ENCODE measurements at places on chromosomes 3 and 15.
A peak's percentile ranks its signal among the peaks of the same experiment; 100 is the strongest.

GRCh38 chr3:124886168-124887056 is 753 bp downstream of the ITGB5 start:
- peak; percentile 51 for DNase-seq
- H3K4me3 ChIP-seq: peak overlapping the region; percentile 3
- H3K36me3 ChIP-seq: no peaks in the 10 kb centered on the region
- H3K27me3 ChIP-seq: peaks cover 35% of the 10 kb centered on the region

DNA sequence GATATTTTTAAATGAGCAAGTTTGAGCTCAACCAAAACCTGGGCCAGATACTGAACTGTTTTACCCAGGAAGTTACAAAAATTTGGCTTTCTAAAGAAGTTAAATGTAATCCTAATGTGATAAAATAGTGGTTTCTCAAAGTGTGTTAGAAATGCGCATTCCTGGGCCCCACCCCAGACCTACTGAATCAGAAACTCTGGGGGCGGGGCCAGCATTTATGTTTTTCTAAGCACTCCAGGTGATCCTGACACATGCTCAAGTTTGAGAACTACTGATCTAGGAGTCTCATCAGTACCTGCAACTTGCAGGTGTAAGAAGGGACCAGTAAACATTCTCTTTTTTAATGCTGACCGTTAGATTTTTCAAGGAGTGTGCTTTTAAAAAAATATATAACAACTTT is 190.6 kb downstream of the VPS13C start:
- no peaks in the 10 kb centered on the region for H3K27me3 ChIP-seq
- peaks cover 31% of the 10 kb centered on the region for H3K36me3 ChIP-seq
- no peaks in the 10 kb centered on the region for H3K4me1 ChIP-seq
- DNase-seq: no peak
- no peak overlapping the region for H3K4me3 ChIP-seq
- no peak overlapping the region for H3K27ac ChIP-seq

- no peak for DNase-seq
- no peak overlapping the region for H3K4me3 ChIP-seq
- H3K27ac ChIP-seq: no peak overlapping the region
- peaks cover 12% of the 10 kb centered on the region for H3K27me3 ChIP-seq
- H3K4me1 ChIP-seq: no peaks in the 10 kb centered on the region
Observed at GRCh38 chr3:149414557-149415231, 37.2 kb upstream of the TM4SF1 start.

DNA sequence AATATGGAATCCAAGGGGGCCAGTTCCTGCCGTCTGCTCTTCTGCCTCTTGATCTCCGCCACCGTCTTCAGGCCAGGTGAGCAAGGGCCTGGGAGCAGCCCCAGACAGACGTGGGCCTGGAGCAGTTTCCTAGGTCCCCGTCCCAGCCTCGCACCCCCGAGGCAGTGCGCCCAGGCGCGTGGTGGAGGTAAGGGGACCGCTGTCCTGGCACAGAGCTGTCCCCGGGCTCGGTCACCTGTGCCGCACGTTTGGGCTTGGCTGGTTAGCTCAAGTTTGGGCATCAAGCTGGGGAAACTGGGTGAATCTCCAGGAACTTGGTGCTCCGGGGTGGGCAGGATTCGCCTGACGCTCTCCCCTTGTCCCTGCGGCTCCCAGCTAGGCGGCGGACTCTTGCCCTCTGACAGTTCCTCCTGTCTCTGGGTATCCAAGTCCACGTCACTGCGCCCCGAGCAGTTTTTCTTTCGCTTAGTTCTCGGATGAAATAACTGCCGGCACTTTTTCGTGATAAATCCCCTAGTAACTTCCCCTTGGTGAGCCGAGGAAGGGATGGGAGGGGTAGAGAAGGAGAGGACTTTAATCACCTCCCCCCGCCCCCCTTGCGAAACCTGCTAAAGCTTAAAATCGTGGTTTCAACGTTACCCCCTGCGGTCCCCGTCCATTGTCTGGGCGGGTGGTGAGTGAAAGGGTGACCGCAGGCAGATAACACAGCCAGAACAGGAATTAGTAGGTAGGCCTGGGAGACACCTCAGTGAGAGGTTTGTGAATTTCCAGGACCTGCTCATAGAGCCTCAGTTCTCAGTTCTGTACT is 901 bp downstream of the ALCAM start:
- DNase-seq: peak; percentile 92
- peak overlapping the region; percentile 93 for H3K4me3 ChIP-seq
- H3K27me3 ChIP-seq: peaks cover 16% of the 10 kb centered on the region
- H3K27ac ChIP-seq: peak overlapping the region; percentile 97
- H3K4me1 ChIP-seq: peaks cover 30% of the 10 kb centered on the region

GRCh38 chr3:14353502-14353901 is 48.9 kb upstream of the SLC6A6 start:
- no peaks in the 10 kb centered on the region for H3K4me1 ChIP-seq
- no peaks in the 10 kb centered on the region for H3K36me3 ChIP-seq
- DNase-seq: no peak
- no peak overlapping the region for H3K4me3 ChIP-seq

DNA sequence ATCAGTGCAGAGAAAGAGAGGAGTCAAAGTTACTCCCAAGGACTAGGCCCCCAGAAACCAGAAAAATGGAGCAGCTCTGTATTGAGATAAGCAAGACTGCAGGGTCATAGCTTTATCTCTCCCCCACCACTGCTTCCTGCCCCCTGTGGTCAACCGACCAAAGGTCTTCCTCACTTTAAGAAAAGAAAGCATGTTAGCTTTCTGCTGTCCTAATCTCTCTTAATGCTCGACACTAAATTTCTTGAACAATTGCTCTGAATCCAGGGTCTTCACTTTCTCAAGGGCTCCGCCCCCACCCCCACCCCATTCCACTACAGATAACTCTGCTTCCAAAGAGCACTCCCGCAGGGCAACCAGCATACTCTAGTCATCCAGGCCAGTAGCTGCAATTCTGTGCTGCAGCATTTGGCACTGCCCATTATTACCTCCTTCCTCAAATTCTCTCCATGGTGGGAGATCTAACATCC is 31.9 kb downstream of the TNIK start:
- H3K4me3 ChIP-seq: no peak overlapping the region
- peaks cover 10% of the 10 kb centered on the region for H3K36me3 ChIP-seq
- no peaks in the 10 kb centered on the region for H3K27me3 ChIP-seq
- peaks cover 9% of the 10 kb centered on the region for H3K4me1 ChIP-seq

DNA sequence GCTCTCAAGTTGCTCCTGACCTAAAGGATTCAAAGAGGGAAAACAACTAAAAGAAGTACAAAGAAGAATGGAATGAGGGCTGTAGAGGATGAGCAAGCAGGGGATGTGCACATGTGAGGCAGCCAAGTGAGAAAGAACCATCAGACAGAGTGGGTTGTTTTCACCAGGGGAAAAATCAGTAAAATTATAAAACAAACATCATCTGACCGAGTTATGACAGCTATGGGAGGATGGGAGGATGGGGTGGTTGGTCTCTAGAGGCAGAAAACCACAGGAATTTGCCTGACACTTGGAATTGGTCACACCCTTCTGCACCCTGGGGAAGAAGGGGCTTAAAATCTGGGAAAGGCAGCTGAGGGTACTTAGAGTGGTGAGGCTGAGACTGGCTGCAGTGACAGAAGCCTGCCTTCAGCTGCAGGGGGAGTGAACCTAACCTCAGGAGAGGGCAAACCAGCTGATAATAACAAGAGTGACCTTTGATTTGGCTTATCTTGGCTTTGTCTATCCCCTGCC is 10.1 kb downstream of the ARHGAP31 start:
- H3K36me3 ChIP-seq: peaks cover 24% of the 10 kb centered on the region
- no peak overlapping the region for H3K27ac ChIP-seq
- DNase-seq: no peak
- no peak overlapping the region for H3K4me3 ChIP-seq

DNA sequence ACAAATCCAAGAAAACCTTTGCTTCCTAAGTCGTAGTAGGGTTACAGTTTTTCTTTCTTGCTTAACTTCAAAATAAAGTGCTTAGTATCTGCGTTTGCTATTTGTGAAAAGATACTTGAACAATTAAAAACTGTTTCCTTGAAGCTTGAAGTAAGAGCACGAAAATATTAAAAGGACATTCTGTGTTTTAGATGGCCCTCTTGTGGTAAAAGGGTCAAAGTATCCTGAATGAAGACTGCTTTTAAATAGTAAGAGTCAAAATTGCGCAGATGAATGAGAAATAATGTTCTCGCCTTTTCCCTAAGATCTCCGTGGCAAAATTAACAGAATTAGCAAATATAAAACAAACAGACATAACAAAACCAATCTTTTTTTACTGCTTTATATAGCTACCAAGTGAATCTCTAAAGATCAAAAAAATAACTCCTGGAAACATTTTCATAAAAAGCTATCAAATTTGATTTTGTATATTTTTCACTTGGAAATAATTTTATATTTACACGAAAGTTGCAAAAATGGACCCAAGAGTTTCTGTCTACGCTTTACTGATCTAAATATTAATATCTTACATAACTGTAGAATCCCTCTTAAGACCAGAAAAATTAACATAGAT is 175.4 kb downstream of the MBNL1 start:
- H3K4me1 ChIP-seq: peaks cover 68% of the 10 kb centered on the region
- no peak for DNase-seq
- H3K27ac ChIP-seq: peak overlapping the region; percentile 56

DNA sequence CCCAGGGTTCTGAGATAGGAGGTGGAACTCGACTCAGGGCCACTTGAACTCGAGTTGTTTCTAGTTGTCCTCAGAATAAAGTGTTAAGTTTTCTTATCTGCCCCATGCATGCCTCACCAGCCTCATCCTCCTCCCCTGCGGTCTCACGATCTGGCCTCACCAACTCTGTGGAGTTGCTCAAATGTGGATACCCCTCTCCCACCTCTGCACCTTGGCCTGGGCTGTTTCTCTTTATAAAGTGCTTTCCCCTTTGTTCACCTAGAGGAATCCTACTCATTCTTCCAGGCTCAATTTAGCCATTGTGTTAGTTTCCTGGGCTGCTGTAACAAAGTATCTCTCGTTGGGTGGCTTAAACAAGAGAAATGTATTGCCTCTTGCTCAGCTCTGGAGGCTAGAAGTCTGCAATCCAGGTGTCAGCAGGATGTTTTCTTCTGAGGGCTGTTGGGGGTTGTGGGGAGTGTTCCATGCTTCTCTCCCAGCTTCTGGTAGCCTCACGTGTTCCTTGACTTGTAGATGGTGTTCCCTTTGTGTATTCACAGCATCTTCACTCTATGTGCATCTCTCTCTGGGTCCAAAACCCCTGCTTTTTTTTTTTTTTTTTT is 100.7 kb downstream of the MEX3B start:
- H3K27ac ChIP-seq: no peak overlapping the region
- H3K27me3 ChIP-seq: no peaks in the 10 kb centered on the region
- H3K4me3 ChIP-seq: no peak overlapping the region
- no peak for DNase-seq
- no peaks in the 10 kb centered on the region for H3K4me1 ChIP-seq
- H3K36me3 ChIP-seq: no peaks in the 10 kb centered on the region

- peaks cover 7% of the 10 kb centered on the region for H3K36me3 ChIP-seq
- DNase-seq: no peak
- no peaks in the 10 kb centered on the region for H3K27me3 ChIP-seq
- H3K4me3 ChIP-seq: no peak overlapping the region
- H3K27ac ChIP-seq: peak overlapping the region; percentile 94
- peaks cover 66% of the 10 kb centered on the region for H3K4me1 ChIP-seq
Observed at GRCh38 chr3:66470956-66471686, 29.7 kb downstream of the LRIG1 start.

DNA sequence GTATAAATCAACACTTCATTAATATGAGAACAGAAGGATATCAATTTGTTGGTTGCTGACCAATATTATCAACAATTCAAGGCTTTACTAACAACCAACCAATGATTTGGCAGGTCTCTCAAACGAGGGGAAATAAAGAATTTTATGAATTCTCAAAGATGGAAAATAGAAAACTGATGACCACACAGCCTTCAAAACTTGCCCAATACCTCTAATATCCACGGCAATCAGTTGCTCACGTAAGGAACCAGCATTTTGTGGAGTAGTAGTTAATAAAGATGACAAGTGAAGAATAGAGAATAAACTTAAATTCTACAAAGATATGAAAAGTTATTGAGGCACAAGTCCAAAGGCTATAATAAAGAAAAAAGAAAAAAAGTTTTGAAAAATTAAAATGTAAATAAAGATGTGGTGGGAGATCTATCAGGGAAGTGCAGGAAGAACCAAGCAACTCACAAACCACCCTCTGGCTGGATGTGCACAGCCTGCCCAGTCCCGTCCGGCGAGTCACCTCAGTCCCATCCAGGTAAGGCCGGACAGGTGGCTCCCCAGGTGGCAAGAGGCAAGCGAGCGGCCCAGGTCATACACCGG is 808 bp downstream of the GK5 start:
- H3K27ac ChIP-seq: no peak overlapping the region
- no peaks in the 10 kb centered on the region for H3K27me3 ChIP-seq
- H3K36me3 ChIP-seq: peaks cover 2% of the 10 kb centered on the region
- peak overlapping the region; percentile 93 for H3K4me3 ChIP-seq
- H3K4me1 ChIP-seq: peaks cover 19% of the 10 kb centered on the region

DNA sequence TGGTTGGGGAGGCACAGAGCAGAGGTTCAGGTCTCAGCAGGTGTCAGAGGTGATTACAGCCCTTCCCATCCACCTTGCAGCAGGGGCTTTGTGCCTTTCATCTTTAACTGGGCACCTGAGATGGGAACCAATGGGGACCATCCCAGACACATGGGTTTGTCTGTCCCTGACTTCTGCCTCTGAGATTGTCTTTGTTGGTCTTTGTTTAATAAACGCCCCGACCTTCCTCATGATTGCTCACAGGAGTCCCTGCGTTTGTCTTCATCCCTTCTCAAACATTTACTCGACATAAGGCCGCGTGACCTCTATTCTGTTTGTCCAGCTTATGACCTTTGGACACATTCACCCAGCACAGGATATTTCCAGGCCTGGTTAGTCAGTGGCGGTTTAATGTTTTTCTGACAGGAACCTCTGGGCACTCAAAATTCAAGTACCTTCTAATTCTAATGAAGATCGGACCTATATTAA is 5.9 kb downstream of the ZSCAN2 start:
- peaks cover 45% of the 10 kb centered on the region for H3K4me1 ChIP-seq
- H3K4me3 ChIP-seq: no peak overlapping the region
- H3K27me3 ChIP-seq: no peaks in the 10 kb centered on the region
- no peak overlapping the region for H3K27ac ChIP-seq
- peaks cover 20% of the 10 kb centered on the region for H3K36me3 ChIP-seq

GRCh38 chr15:74291101-74292071 is 55.3 kb downstream of the CCDC33 start:
- peaks cover 7% of the 10 kb centered on the region for H3K4me1 ChIP-seq
- no peaks in the 10 kb centered on the region for H3K36me3 ChIP-seq

GRCh38 chr15:67692573-67692972 is 132.7 kb upstream of the SKOR1 start:
- no peaks in the 10 kb centered on the region for H3K4me1 ChIP-seq
- DNase-seq: no peak
- no peak overlapping the region for H3K4me3 ChIP-seq
- H3K27me3 ChIP-seq: no peaks in the 10 kb centered on the region
- no peak overlapping the region for H3K27ac ChIP-seq
